ENCODE measurements at places on chromosomes 5 and 9.

- no peak for DNase-seq
These were observed 20.4 kb downstream of the ACO1 start for GRCh38 chr9:32404856-32405255.

DNA sequence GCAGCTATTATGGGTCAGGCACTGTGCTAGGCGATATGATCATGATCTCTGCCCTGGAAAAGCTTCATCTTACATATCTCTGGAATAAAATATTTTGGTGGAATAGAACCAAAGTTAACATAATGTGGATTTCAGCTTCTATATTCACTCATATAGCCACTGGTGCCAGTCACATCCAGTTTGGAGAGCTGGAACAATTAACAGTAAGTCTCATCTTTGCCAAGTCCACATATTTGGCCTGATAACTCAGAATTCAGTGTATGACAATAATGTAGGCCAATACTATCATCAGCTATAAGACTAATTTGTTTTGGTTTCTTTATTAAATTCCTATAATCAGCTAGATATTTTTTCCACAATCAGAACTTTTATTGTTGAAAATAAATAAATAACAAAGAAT is 5.9 kb upstream of the FAM13B start:
- no peak for DNase-seq

DNA sequence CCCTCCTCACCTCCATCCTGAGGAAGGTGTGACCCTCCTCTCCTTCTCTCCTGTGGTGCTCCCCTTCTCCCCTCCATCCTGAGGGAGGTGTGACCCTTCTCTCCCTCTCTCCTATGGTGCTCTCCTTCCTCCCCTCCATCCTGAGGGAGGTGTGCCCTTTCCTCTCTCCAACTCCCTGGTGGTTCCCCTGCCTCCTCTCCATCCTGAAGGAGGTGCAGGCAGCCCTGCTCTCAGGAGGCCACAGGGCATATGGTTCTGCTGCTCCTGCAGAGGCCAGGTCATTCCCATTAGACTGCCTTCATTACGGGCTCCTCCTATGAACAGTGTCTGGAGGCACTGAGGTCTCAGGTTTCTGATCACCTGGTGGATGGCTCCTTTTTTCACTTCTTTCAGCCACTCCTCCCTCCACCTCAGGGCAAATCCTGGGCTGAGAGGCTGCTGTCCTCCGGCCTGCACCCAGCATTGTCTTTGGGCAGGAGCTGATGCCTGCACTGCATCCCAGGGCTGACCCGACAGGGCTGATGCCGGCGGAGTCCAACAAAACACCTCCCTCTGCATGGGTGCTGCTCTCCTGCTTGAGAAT is 197.1 kb downstream of the MED10 start:
- DNase-seq: no peak

GRCh38 chr5:994272-994607 is 14.4 kb upstream of the NKD2 start:
- no peak for DNase-seq

- DNase-seq: no peak
These were observed 75.5 kb downstream of the ISOC1 start for GRCh38 chr5:129170050-129170449.

DNA sequence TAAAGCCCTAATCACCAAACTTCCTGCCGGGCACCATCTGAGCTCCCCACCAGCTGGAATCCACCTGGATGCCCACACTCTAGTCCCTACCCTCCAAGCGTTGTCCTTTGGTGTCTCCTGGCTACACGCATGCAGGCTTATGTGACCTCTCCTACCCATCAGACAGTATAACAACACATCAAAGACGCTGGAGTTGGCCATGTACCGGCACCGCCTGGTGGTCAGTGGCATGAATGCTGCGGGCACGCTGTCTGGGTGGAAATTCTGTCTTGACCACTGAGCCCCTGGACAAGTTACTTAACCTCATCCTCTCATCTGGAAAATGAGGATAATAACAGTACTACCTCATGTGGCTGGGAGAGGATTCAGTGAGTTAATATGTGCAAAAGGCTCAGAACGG is 23.4 kb upstream of the CORO2A start:
- DNase-seq: no peak

DNA sequence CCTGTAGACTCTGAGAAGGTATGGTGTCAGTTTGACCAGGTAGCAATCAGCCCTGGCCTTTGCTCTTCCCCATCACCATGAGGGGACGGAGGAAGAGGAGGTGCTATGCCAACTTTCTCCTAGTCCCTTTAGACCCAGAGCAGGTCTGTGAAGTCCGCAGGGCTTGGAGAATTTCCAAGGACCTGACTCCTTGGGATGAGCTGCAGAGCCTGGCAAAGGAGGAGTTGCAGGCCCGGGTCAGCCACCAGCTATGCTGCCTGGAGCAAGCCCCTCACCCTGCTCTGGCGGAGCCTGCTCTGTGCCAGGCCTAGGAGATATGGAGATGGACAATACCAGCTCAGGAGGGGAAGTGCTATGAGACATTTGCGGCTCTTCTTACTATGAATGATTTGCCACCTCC is 188.3 kb downstream of the CDK5RAP2 start:
- no peak for DNase-seq

DNA sequence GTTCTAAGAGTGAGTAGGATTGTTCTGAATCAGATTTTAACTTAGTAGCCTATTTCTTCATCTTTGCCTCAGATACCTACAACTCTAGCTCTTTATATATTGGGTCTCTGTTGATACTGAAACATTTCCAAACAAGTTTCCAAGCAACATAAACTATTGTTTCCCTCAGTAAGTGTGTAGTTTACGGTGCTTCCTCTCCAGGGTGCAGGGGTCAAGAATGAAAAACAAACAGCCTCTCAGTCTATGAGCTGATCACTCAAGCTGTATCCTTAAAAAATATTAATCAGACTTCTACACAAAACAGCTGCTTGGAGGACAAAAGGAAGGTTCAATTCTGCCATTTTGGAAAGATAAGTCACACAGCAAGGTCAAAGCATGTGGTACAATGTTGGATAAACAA is 75.0 kb downstream of the ADAMTS12 start:
- no peak for DNase-seq

GRCh38 chr5:77177576-77177975 is 32.9 kb upstream of the PDE8B start:
- DNase-seq: no peak

- DNase-seq: no peak
These were observed 202.8 kb downstream of the CWC27 start for GRCh38 chr5:64971513-64971912.

- no peak for DNase-seq
These were observed 38.4 kb upstream of the SMIM15 start for GRCh38 chr5:61200582-61201155.

DNA sequence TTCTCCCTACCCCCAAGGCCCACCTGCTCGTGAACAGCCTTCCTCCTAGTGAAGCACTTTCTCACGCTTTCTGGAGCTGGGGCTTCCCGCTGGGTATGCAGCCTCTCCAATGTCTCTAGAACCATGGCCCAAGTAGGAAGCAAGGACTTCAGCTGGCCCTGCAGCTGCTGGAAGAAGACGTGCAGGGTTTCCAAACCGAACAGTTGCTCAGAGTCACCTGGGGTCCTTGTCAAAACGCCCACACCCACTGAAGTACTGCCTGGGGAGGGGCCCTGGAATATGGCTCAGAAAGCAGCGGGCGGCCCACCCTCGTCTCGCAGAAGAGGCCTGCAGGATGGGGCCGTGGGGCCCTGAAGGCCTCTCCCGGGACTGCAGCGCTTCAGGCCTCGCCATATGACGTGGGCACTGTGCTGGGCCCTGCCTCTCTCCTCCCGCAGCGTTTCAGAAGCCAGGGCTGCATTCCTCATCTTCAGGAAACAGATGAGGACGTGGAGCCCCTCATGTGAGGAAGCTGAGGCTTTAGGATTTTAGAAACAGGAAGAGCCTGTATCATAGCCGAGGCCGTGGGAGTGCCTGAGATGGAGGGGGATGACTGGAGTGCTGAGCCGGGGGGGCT is 116.0 kb upstream of the LMX1B start:
- DNase-seq: no peak

DNA sequence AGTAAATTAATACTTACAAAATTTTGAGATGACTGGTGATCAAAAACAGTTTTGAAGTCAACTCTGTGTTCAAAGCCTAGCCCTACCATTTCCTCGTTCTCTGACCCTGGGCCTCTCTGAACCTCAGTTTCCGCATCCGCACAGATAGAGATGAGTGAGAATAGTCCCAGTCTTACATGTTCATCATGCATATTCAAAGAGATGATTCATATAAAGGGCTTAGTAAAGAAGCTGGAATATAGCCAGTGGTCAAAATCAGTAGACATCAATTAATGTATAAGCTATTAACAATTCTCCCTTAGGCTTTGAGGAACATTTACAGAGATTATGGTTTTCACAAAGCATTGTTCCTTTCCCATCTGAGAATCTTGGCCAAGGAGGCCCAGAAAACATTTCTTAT is 250.6 kb downstream of the SPOCK1 start:
- no peak for DNase-seq

- no peak for DNase-seq
These were observed 29.5 kb downstream of the S1PR3 start for GRCh38 chr9:89020754-89021153.

- no peak for DNase-seq
These were observed 460.4 kb downstream of the CTNND2 start for GRCh38 chr5:11443831-11444230.

DNA sequence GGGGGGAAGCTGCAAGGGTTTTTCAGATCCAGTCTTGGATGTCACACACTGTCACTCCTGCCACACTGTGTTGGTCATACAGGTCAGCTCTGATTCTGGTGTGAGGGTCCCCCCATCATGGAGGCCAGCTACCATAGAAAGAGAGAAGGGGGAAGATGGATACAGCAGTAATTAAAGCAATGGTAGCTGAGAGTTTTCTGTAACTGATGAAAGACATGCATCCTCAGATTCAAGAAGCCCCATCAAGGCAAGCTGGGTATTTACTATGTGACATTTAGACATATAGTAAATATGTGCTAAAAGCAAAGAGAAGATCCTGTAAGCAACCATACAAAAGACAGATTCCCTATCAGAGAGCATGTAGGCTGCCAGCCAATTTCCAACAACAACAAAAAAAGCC is 110.9 kb upstream of the COL5A1 start:
- no peak for DNase-seq

DNA sequence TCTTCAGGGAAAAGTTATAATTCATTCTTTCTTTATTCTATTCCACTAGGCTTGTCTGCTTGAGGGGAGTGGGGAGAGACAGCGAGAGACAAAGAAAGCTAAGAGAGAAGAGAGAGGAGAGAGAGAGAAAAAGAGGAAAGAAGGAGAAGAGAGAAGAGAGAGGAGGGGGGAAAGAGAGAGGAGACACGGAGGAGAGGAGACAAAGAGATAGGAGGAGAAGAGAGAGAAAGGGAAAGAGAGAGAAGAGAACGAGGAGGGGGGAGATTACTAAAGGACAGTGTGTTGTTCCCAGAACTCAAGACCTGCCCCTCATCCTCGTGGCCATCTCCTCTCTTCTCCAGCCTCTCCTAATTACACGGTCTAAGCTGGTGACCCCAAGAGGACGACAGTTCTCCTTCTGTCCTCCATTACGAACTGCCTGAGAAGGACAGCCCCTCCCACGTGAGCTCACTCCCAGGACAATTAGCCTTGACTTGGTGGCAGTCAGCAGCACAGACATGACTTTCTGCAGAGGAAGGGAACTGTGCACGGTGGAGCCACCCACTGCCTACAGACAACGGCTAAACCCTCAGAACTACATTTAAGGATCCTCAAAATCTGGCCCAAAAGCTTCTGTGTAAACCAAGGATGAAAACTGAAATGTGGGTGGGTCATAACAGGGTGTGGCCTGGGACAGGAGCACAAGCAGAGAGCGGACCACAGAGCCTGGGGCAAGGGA is 99.1 kb downstream of the COL23A1 start:
- DNase-seq: no peak

- DNase-seq: no peak
These were observed 75.9 kb downstream of the ACER2 start for GRCh38 chr9:19484699-19485098.

DNA sequence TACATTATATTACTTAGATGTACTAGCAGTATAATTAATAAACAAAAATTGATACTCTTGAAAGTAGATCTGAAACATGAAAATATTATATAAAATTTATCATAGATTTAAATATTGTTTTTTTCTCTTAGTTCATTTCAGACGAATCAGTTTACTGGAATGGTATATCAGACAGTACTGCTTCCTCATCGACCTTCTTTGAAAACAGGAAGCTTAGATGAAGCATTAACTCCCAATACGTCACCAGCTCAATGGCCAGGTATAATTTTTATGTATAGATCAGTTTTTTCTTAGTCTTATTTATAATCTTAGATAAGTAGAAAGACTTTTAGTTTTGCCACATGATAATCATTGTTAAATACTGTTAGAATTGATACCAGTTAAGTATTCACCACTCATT is 106.3 kb downstream of the DMXL1 start:
- no peak for DNase-seq

DNA sequence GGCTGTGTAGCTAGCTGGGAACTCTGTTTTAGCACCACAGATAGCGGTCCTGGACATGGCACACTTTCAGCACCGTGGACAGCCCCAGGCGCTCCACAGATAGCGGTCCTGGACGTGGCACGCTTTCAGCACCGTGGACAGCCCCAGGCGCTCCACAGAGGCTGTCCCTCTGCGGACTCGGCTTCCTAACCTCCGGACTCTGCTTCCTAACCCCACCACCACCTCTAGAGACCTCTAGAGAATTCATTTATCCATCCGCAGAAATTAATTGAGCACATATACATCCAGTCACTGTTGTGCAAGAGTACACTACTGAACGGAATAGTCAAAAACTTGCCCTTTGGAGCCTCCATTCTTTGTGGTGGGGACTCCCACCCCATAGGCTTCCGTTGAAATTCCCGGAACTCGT is 27.4 kb downstream of the UNC5A start:
- peak; percentile 19 for DNase-seq
